ENCODE measurements at places on chromosomes 4 and X. TPM values are rescaled to one million over a fixed set of nuclear protein-coding genes. Genes with fewer than 3 reads are reported as not detected.
A peak's percentile ranks its signal among the peaks of the same experiment; 100 is the strongest.

Gene FGF13
- not detected for total RNA-seq

Gene TSPAN6
- 0.57 TPM for total RNA-seq

GRCh38 chrX:120561634-120562568 lies 1.1 kb upstream of the CUL4B start:
- peaks cover 6% of the 10 kb centered on the region for H3K36me3 ChIP-seq
- no peak for DNase-seq
- H3K4me3 ChIP-seq: peak overlapping the region; percentile 98
- no peaks in the 10 kb centered on the region for H3K27me3 ChIP-seq
- peak overlapping the region; percentile 98 for H3K27ac ChIP-seq

Gene RNF150
- total RNA-seq: not detected

DNA sequence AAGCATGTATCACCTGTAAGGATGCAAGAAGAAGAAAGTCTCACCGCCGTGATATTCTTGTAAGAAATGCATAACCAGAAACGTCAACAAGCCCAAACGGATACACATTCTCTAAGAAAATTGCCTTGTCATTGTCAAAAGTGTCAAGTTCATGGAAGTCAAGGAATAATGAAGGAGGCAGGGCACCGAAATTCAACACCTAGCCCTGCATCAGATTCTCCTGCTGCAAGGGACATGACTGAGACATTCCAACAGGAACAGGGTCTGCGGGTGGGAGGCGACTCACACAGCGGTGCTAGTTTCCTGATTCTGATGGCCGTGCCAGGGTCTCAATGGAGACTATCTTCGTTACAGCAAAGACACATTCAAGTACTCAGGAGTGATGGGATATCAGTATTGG lies 26.7 kb downstream of the IRF2 start:
- DNase-seq: no peak
- no peaks in the 10 kb centered on the region for H3K27me3 ChIP-seq
- no peak overlapping the region for H3K27ac ChIP-seq

DNA sequence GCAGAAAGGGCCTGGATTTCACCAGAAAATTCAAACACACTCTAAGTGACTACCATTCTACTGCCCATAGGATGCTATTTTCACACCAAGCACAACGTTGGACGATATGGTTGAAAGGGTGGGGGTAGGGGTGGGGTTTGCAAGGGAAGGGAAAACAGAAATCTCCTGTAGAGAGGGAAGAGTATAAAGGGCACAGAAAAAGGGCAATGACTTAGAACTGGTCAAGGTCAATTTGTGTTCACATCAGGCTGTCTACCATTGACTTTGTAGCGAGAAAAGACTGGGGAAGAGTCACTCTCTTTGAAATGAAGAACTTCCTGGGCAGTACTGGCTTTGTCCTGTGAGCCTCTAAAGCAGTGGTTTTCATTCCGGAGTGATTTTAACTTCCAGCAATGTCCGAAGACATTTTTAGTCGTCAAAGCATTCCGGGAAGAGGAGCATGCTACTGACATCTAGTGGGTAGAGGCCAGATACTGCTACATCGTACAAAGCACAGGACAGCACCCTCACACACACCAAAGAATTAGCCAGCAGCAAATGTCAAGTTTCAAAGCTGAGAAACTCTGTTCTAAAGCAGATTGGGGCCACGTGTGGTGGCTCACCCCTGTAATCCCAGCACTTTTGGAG lies 48.4 kb upstream of the SLC7A3 start:
- DNase-seq: peak; percentile 10
- H3K36me3 ChIP-seq: no peaks in the 10 kb centered on the region
- no peak overlapping the region for H3K4me3 ChIP-seq
- no peaks in the 10 kb centered on the region for H3K4me1 ChIP-seq
- H3K27ac ChIP-seq: no peak overlapping the region

Gene KLF8
- total RNA-seq: 1.0 TPM

DNA sequence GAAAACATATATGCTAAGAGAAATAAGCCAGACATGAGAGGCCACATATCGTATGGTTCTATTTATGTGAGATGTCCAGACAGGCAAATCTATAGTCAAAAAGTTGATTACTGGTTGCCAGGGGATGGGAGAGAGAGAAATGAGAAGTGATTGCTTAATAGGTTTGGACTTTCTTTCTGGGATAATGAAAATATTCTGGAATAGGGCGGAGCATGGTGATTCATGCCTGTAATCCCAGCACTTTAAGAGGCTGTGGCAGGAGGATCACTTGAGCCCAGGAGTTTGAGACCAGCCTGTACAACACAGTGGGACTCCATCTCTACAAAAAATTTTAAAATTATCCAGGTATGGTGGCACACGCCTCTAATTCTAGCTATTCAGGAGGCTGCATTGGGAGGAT lies 22.4 kb downstream of the RBM47 start:
- peaks cover 3% of the 10 kb centered on the region for H3K4me1 ChIP-seq
- H3K27ac ChIP-seq: no peak overlapping the region
- DNase-seq: no peak
- no peak overlapping the region for H3K4me3 ChIP-seq

- no peaks in the 10 kb centered on the region for H3K27me3 ChIP-seq
- peak; percentile 76 for DNase-seq
- H3K4me3 ChIP-seq: peak within 1 kb of the TSS; percentile 74
- H3K36me3 ChIP-seq: peaks cover under 1% of the 10 kb centered on the region
- peaks cover 15% of the 10 kb centered on the region for H3K4me1 ChIP-seq
Observed at GRCh38 chrX:132219343-132219768, at the start of gene RAP2C. TSS of gene RAP2C (minus strand) at chrX:132219447. CDS start at chrX:132217268, 2,179 bp downstream.

GRCh38 chr4:168434993-168435392 lies 45.3 kb downstream of the DDX60L start:
- no peak for DNase-seq
- H3K4me1 ChIP-seq: peaks cover 10% of the 10 kb centered on the region
- H3K36me3 ChIP-seq: peaks cover 18% of the 10 kb centered on the region
- H3K4me3 ChIP-seq: no peak overlapping the region
- no peaks in the 10 kb centered on the region for H3K27me3 ChIP-seq

Gene GLUD2
- total RNA-seq: 0.62 TPM

GRCh38 chr4:56748271-56748670 lies 67.2 kb upstream of the HOPX start:
- no peak overlapping the region for H3K27ac ChIP-seq
- no peaks in the 10 kb centered on the region for H3K4me1 ChIP-seq
- no peak for DNase-seq
- H3K27me3 ChIP-seq: no peaks in the 10 kb centered on the region
- H3K36me3 ChIP-seq: no peaks in the 10 kb centered on the region
- no peak overlapping the region for H3K4me3 ChIP-seq

Gene LANCL3
- 0.02 TPM for total RNA-seq

Gene GABRE
- not detected for total RNA-seq

Gene EREG
- not detected for total RNA-seq

Gene SLC10A7
- 12.6 TPM for total RNA-seq

DNA sequence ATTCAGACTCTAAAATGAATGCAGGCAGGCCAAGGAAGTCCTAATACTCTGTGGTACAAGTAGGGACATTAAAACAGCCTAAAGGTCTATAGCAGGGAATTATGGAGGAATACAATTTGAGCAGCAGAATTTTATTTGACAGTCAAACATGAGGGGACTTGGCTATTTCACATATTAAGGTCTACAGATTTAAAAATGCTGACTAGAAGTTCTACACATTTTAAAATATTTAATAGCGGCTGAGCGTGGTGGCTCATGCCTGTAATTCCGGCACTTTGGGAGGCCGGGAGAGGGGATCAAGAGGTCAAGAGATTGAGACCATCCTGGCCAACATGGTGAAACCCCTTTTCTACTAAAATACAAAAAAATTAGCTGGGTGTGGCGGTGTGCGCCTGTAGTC lies 10.8 kb downstream of the HAUS3 start:
- no peak for DNase-seq
- H3K27me3 ChIP-seq: no peaks in the 10 kb centered on the region
- H3K4me3 ChIP-seq: no peak overlapping the region
- H3K36me3 ChIP-seq: peaks cover 19% of the 10 kb centered on the region
- H3K27ac ChIP-seq: no peak overlapping the region

- no peak for DNase-seq
- H3K4me3 ChIP-seq: peak overlapping the region; percentile 79
- H3K27me3 ChIP-seq: peaks cover 50% of the 10 kb centered on the region
Observed at GRCh38 chr4:41213625-41214135, 662 bp downstream of the APBB2 start.

Gene RHOXF1
- not detected for total RNA-seq

Gene BLOC1S4
- 11.0 TPM for total RNA-seq

Gene TEC
- total RNA-seq: 3.7 TPM

DNA sequence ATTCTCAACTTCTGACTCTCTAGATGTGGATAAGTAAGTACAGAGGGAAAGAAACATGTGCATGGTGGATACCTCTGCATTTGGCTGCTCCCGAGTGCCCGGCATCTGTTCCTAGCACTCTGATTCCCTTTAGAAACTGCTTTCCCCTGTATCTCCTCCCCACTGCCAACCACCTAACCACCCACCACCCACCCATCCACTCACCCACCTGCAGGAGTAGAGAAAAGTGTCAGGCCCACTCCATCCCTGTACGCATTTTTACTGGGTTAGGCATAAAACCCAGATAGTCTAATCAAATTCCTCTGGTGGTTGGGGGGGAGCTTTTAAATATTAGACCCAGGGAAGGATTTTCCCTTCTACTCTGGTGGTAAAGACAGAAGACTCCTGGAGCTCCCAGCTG lies 63.0 kb downstream of the TMEM154 start:
- H3K4me3 ChIP-seq: no peak overlapping the region
- peaks cover 4% of the 10 kb centered on the region for H3K27me3 ChIP-seq
- H3K36me3 ChIP-seq: no peaks in the 10 kb centered on the region
- no peaks in the 10 kb centered on the region for H3K4me1 ChIP-seq
- no peak overlapping the region for H3K27ac ChIP-seq

Gene MAGEA6
- total RNA-seq: not detected

DNA sequence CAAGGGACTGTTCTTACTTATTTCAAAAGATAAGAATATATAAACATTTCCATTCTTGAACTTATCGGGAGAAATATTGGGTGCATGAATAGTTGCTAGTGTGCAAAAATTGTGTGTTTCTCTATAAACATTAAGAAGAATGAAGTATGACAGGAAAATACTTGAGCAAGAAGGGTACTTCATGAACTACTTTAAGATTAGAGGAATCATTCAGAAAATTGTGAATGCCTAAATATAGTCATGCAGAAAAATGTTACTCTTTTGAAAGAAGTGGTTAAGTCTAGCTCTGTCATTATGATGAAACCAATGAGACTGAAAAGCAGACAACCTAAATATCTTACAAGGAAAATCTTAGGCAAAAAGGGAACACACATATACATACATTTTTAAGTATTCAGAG lies 207.8 kb upstream of the PCDH18 start:
- no peaks in the 10 kb centered on the region for H3K27me3 ChIP-seq
- no peak for DNase-seq
- no peak overlapping the region for H3K27ac ChIP-seq
- H3K36me3 ChIP-seq: no peaks in the 10 kb centered on the region

Gene GPR50
- not detected for total RNA-seq

DNA sequence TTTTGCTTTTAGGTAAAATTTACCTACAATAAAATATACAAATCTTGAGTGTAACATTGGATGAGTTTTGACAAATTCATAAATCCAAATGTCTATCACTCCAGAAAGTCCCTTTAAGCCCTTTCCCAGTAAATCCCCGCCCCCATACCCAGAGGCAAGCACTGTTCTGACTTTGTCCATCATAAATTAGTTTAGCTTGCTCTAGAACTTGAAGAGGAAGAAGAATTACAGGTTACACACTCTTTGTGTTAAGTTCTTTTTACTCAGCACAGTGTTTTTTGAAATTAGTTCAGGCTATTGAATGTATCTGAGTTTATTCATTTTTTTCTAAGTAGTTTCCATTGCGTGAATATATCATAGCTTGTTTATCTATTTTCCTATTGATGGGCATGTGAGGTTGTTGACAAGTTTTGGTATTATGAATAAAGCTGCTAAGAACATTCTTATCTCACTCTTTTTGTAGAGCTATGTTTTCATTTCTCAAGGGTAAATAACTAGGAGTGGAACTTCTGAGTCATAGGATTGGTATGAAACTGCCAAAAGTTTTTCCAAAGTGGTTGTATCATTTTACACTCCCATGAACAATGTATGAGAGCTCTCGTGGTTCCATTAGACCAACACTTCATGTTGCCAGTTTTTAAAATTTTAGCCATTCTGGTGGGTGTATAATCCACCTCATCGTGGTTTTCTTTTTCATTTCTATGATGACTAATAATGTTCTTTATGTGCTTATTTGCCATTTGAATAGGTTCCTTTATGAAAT lies 22.4 kb upstream of the HPSE start:
- no peak overlapping the region for H3K4me3 ChIP-seq
- H3K4me1 ChIP-seq: peaks cover 15% of the 10 kb centered on the region
- peak; percentile 63 for DNase-seq
- peak overlapping the region; percentile 62 for H3K27ac ChIP-seq
- no peaks in the 10 kb centered on the region for H3K36me3 ChIP-seq
- H3K27me3 ChIP-seq: no peaks in the 10 kb centered on the region

GRCh38 chrX:8607326-8607725 lies 124.6 kb downstream of the ANOS1 start:
- H3K4me3 ChIP-seq: no peak overlapping the region
- H3K27ac ChIP-seq: no peak overlapping the region
- no peaks in the 10 kb centered on the region for H3K36me3 ChIP-seq

Gene HUWE1
- 603 TPM for total RNA-seq

Gene SULT1E1
- not detected for total RNA-seq

DNA sequence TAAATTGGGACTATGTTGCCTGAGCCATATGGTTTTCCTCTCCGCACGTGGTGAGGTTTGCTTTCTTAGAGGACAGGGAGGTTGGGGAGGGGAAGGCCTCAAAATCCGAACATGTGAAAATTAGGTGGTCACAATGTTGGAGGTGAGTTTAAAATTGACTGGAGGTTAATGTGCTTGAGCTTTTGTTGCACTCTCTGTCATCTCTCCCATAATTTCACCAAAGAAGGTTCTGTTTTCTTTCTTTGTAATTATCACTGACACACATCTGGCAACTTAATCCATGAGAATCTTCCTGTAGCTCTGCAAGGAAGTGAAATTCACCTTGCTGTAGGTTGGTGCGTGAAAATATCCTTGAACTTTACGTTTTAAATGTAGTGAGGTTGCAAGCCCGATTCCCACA lies 225.5 kb downstream of the PDGFC start:
- H3K27me3 ChIP-seq: no peaks in the 10 kb centered on the region
- no peak overlapping the region for H3K27ac ChIP-seq
- no peaks in the 10 kb centered on the region for H3K4me1 ChIP-seq
- no peaks in the 10 kb centered on the region for H3K36me3 ChIP-seq

Gene MAP3K15
- total RNA-seq: 1.3 TPM

Gene NXF2
- total RNA-seq: not detected

- no peaks in the 10 kb centered on the region for H3K27me3 ChIP-seq
- no peak overlapping the region for H3K4me3 ChIP-seq
- no peak for DNase-seq
- no peaks in the 10 kb centered on the region for H3K36me3 ChIP-seq
Observed at GRCh38 chrX:31836479-31836878, 764.6 kb upstream of the FTHL17 start.

DNA sequence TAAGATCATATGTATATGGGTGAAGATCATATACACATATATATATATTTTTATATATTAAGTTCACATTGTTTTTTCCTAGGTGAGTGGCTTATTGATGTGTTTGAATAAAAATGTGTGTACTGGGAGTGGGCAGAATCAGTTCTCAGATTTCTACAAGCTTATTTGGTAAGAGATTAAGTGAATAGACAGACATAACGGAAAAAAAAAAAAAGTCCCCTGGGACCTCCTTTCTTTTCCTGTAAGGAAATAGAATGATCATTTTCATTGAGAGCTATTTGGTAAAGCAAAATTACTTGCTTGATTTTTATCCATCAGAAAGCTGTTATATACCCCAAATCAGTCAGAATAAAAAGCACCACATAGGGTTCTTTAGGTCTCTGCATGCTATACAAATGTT lies 597.7 kb downstream of the PCDH18 start:
- H3K4me3 ChIP-seq: no peak overlapping the region
- no peak overlapping the region for H3K27ac ChIP-seq
- no peaks in the 10 kb centered on the region for H3K36me3 ChIP-seq
- DNase-seq: no peak
- no peaks in the 10 kb centered on the region for H3K4me1 ChIP-seq
